ENCODE measurements at places on chromosomes 1 and 21. TPM values are rescaled to one million over a fixed set of nuclear protein-coding genes. Genes with fewer than 3 reads are reported as not detected.

DNA sequence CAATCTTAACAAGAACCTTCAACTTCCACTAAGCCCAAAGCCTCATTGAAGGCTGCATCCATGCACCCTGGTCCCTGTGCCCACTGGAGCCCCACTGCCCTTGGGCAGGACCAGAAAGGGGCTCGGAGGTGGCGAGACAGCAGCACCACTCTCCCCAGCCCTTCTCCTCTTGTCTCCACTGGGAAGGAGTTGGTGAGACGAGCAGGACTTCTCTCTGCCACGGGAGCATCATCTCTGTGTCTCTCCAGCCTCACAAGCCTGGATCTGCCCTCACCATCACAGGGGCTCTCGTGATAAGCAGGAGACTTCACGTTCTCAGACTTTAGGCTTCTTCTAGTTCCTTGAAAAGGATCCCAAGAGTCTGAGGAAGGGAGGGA is 7.2 kb upstream of the ETV3L start:
- H3K4me3 ChIP-seq: no peak overlapping the region
- peaks cover 57% of the 10 kb centered on the region for H3K4me1 ChIP-seq
- H3K36me3 ChIP-seq: no peaks in the 10 kb centered on the region
- peaks cover 53% of the 10 kb centered on the region for H3K27me3 ChIP-seq
- DNase-seq: no peak

Gene PTGFR
- not detected for total RNA-seq

Gene ATP1A4
- total RNA-seq: not detected

Gene SMCP
- total RNA-seq: not detected

- H3K4me3 ChIP-seq: no peak overlapping the region
- H3K27ac ChIP-seq: no peak overlapping the region
- DNase-seq: no peak
These were observed 6.2 kb upstream of the TRIM45 start for GRCh38 chr1:117127795-117128194.

DNA sequence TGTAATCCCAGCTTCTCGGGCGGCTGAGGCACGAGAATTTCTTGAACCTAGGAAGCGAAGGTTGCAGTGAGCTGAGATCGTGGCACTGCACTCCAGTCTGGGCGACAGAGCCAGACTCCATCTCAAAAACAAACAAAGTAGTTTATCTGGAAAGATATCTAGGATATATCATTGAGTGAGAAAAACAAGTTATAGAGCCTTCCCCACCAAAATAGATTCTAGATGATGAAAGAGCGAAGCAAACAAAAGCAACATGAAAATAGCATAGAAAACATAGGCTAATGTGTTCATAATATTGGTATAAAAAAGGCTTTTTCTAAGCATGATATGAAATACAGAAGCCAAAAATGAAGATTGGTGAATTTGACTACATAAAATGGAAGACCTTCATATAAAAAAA is 52.1 kb downstream of the ZFYVE9 start:
- H3K27ac ChIP-seq: no peak overlapping the region
- no peak for DNase-seq
- H3K36me3 ChIP-seq: peaks cover 7% of the 10 kb centered on the region
- peaks cover 11% of the 10 kb centered on the region for H3K4me1 ChIP-seq

Gene STUM
- 0.55 TPM for total RNA-seq

Gene MRAP
- 0.89 TPM for total RNA-seq

DNA sequence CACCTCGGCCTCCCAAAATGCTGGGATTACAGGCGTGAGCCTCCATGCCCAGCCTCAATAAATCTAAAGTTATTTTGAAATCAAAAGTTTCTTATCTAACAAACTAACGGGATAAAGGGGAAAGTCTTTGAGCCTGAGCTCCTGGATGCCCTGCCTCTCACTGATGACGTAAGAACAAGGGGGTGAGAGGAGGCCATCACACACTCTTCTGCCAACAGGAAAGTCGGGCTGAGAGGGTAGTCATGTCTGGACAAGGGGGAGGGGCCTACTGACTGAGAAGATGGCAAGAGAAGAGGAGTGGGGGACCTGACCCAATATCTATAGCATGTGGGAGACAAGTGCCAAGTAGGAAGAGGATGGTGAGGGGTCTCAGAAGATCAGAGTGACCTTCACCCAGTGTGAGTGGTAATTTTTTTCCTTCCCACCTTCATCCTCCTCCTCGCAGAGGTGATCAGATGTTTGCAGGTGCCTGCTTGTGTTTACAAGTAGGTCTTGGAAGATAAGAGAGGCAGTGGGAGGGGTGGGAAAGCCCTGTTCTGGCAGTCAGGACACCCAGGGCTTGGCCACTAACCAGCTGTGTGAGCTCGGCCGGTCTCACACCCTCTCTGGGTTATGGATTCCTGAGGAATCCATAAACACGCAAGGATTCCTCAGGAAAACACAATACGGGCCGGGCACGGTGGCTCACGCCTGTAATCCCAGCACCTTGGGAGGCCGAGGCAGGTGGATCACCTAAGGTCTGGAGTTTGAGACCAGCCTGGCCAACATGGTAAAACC is 9.6 kb downstream of the UQCRHL start:
- H3K4me1 ChIP-seq: peaks cover 63% of the 10 kb centered on the region
- H3K36me3 ChIP-seq: no peaks in the 10 kb centered on the region
- no peaks in the 10 kb centered on the region for H3K27me3 ChIP-seq
- no peak overlapping the region for H3K27ac ChIP-seq

Gene HMGB4
- not detected for total RNA-seq

DNA sequence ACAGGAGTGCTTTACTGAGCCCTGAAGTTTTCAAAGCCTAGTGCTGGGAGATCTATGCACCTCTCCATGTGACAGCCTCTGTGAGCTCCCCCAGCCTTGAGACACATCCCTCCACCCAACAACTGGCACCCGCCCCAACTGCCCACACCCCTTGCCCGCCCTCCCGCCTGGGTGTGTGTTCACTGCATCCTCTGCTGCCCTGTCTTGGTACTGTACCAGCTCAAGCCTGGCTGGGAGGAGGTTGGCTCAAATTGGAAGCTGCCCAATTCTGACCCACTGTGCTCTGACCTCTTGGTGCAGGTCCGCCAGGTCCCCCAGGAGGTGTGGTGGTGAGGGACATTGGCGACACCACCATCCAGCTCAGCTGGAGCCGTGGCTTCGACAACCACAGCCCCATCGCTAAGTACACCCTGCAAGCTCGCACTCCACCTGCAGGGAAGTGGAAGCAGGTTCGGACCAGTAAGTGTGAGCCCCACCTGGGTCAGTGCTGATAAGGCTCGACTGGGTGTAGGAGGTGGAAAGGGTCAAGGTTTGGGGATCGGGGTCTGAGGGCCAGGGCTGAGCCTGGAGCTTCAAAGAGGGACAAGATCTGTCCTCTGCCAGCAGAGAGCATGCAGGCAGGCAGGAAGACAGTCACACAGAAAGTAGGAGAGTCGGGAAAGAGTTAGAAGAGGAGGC is 18.0 kb downstream of the TMEM81 start:
- no peak for DNase-seq
- no peak overlapping the region for H3K27ac ChIP-seq
- H3K36me3 ChIP-seq: no peaks in the 10 kb centered on the region

DNA sequence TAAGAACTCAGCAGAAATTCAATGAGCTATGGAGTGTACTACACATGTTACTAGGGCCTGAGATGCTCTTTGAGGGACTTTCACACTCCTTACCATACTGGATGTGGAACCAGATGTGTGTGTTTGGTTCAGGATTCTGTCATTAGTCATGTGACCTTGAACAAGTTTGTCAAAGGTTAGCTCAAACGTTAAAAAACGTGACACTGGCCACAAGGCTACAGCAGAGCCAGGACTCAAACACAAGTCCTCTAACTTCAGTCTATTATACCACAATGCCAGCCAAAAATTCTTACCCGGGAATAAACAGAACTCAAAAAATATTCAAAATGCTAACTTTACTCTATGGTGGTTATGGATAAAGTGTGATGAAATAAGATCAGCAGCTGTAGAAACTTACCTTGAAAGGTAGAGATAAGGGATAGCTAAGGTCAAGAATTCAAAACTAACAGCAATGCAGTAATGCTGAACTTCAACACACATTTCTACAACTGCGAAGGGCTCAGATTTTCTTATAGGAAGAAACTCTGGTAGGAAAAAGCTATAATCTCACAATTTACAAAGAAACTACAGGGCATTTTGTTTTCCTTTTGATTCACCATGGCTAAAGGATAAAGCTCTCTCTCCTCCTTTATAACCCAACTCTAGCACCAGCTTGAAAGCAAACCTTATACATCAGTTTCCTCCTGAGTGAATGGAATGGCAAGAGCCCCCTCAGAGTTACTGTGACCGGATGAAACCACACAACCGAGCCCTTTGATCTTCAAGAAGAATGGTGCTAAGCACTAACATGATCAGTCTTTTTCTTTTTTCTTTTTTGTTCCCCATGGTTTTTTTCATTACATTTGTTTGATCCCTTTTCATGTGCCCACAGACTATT is 233.9 kb downstream of the SLC45A1 start:
- no peak for DNase-seq
- H3K4me1 ChIP-seq: peaks cover 52% of the 10 kb centered on the region
- H3K36me3 ChIP-seq: peaks cover 31% of the 10 kb centered on the region
- no peaks in the 10 kb centered on the region for H3K27me3 ChIP-seq
- H3K4me3 ChIP-seq: peak overlapping the region; percentile 18

Gene FCGR1A
- total RNA-seq: not detected

- H3K36me3 ChIP-seq: no peaks in the 10 kb centered on the region
- H3K27ac ChIP-seq: no peak overlapping the region
- peaks cover 13% of the 10 kb centered on the region for H3K4me1 ChIP-seq
- no peak for DNase-seq
These were observed 505 bp downstream of the OLFML2B start for GRCh38 chr1:162023181-162023546.

All from progenitor cell of endocrine pancreas (in vitro differentiated cells).